ENCODE measurements at places on chromosomes 13 and 19.

- DNase-seq = no peak
Measured at GRCh38 chr13:113849546-113849945, 14.3 kb downstream of the GAS6 start.

GRCh38 chr19:46704379-46705076 lies 12.4 kb downstream of the PRKD2 start:
- no peak for DNase-seq

GRCh38 chr19:40907968-40908735 lies 26.1 kb upstream of the CYP2A7 start:
- no peak for DNase-seq

- DNase-seq = no peak
Measured at GRCh38 chr13:98853771-98854221, 101.3 kb upstream of the SLC15A1 start.

- no peak for DNase-seq
Measured at GRCh38 chr19:3407556-3408516, 41.5 kb downstream of the NFIC start.

DNA sequence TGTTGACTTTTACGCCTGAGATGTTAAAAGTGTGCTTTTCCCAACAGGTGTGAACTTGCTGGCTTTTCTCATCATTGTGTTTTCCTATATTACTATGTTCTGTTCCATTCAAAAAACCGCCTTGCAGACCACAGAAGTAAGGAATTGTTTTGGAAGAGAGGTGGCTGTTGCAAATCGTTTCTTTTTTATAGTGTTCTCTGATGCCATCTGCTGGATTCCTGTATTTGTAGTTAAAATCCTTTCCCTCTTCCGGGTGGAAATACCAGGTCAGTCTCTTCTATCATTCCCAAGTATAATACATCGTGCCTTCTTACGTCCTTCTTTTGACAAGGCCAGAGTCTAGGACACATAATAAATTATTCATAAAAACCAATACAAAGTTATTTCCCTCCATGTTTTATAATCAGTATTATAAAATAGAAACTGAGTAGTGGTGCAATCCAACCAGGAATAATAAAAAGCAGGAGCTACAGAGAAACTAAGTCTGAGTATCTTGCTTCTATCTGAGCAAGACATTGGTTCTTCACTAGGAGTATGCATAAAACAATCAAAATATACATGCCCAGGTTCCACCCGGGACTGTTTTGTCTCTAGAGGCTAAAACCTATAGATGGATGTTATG lies 57.9 kb downstream of the RXFP2 start:
- DNase-seq = no peak

DNA sequence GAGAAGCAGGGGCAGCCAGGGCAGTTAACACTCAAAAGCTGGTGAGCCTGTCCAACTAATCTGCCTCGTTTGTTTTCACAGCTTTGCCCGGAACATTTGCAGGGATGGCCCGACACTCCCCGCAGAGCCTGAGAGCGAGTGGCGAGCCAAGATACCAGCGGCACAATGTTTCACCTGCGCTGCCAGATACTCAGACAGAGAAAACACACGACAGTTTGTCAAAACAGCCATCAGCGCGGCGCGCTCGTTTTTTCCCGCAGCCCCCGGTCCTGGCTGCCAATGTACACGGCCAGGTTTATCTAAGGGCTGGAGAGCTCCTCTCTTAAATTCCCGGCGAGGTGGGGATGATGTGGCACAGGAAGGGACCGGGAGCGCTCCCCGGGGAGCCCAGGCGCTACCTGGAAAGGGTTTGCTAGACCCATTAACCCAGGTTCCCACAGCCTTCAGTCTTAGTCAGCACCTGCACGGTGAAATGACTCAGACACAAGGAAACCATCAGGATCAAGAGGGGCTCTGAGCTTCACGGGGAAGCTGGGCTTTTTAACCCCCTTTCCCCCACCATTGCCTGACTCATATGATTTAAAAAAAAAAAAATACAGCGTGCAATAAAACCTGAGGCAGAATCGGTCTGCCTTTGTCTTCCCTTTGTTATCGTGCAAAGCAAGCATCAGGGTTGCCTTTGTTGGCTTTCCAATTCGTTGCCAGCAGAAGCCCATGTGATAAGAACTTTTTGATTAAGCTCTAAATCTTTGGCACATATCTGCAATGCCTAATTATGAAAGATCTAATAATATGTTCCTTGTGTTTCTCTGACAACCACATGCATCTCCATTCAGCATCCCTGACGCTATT lies 186.2 kb downstream of the EFNB2 start:
- DNase-seq = no peak

GRCh38 chr19:44689290-44690130 lies 9.4 kb upstream of the CEACAM16 start:
- no peak for DNase-seq

DNA sequence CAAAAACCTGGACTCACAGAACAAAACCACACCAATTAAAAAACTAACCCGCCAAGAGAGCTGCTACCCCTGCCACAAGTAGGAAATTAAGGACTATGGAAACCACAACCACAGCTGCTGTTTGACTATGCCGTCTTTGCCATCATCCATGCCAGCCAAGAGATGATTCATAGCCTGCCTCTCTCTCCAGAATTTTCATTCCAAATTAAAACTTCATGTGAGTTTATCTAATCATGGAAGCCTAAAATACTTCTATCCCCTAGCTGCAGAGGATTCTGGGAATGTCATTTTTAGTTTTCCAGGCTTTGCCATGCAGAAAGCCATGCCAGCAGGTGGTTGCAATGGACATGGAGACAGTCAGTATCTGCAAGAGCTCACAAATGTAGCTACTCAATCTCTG lies 27.6 kb upstream of the GTF2F2 start:
- DNase-seq = no peak

DNA sequence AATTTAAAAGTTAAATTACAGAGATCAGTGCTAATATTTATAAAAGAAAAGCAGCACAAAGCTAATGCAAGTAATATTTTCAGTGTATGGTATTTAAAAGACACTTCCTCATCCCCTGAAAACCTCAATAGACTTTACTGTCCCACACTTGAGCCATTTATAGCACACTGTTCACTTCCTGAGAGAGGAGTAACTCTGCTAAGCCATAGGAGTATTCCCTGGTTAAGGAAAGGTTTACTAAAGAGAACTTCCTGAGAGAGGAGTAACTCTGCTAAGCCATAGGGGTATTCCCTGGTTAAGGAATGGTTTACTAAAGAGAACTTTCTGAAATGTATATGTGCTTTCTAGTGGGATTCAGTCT lies 159.4 kb downstream of the NHLRC3 start:
- no peak for DNase-seq

- no peak for DNase-seq
Measured at GRCh38 chr13:64488731-64489130, 2741.4 kb downstream of the PCDH9 start.

DNA sequence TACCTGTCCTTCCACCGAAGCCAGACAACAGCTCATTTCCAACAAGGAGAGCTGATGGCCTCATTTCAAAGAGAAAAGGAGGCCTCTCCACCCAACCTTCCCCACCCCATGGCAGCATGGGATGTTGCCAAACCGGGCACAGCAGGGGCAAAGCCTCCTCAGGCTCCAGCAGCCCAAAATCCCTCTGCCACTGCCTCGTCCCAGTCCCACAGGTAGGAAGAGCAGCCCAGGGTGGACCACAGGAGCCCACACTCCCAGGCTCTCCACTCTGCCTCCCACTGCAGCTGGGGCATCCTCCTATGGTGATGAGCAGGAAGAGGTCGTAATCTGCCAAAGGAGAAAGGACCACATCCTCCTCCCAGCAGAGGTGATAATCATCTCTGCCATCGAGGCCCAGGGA lies 50.9 kb downstream of the PEPD start:
- no peak for DNase-seq

DNA sequence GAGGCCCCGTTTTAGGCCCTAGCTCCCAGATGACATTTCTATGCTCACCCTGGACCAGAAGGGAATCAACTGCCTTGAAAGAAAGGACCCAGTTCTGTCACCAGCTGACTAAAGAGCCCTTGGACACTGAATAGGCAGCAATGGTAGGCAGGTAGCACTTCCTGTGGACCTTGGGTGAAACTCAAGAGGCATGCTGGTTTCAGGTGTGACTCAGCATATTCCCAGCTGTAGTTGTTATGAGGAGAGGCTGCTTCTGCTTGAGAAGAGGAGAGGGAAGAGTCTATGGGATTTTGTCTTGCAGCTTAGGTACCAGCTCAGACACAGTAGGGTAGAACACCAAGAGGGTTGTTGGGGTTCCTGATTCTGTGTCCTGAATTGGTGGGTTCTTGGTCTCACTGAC lies 37.9 kb upstream of the HTR2A start:
- no peak for DNase-seq

DNA sequence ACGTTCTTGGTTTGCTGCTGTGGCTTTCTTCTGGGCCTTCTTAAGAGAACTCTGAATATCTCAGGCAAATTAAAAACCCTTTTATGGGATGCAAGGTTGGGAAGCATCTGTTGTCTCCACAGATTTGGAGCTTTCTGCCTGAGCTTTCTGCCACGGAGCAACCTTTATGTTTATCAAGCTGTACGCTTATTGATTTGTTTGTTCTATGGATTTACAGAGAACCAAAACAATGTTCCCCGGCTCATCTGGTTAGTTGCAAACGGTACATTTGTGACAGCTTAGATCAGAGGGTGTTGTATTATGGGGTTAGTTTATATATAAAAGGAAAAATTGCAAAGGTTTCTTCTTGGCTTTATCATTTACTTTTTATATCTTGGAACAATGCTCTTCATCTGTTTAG lies 479.6 kb downstream of the DIAPH3 start:
- DNase-seq = no peak

DNA sequence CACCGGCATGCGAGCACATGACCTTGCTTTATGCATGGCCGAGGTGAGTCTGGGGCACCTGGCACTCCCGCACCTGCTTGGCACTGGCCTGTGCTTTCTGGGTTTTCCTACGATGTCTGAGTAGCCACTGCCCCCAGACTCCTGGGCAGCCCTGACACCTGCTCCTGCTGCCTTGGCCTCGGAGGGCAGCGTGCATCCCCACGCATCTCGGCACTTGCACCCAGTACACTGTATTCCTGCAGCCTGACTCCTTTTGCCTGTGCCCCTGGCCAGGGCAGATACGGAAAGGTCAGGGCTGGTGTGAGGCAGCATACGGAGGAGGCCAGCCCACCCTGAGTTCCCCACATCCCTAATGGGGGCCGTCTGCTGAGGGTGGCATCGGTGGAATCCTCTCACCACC lies 340.6 kb downstream of the TEX29 start:
- peak; percentile 31 for DNase-seq

DNA sequence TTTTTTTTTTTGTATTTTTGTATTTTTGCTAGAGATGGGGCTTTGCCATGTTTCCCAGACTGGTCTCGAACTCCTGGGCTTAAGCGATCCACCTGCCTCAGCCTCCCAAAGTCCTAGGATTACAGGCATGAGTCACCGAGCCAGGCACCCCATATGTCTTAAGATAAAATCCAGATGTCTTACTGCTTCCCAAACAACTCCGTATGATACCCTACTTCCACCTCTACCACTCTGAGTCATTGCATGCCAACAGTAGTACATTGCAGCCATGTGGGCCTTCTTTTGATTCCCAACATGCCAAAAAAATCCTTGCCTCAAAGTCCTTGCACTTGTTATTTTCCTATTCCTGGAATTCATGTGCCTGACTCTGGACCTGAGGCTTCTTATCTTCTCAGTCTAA lies 799.2 kb downstream of the GPC5 start:
- DNase-seq = no peak

GRCh38 chr13:62924395-62924794 lies 1508.7 kb upstream of the PCDH20 start:
- no peak for DNase-seq

GRCh38 chr13:108313382-108313781 lies 43.9 kb downstream of the TNFSF13B start:
- DNase-seq = no peak

GRCh38 chr13:36841391-36841790 lies 22.4 kb downstream of the RFXAP start:
- no peak for DNase-seq

DNA sequence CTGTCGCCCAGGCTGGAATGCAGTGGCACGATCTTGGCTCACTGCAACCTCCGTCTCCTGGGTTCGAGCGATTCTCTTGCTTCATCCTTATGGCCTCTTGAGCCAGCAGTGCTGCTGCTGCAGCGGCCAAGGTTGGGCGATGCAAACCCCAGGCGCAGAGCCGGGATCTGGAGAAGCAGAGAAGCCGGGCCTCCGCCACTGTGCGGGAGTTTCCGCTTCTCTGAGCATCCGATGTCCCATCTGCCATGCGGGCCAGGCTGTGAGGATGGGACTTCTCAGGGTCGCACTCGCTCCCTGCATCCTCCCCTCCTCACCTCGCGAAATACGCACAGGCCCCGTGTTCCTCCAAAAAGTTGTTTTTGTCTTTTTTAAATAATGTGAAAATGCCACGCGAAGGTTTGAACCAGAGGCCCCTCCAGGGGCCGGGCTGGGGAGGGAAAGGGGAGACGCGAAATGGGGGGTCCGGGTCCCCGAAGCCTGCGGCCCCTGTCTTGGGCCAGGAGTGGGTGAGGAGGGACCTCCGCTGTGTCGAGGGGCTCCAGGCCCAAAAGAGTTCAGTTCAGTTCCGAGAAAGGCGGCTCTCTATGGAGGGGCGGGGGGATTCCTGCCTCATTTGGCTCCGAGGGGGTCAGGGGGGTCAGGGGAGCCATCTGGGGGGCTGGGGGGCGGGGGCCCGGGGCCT lies 15.9 kb downstream of the CYTH2 start:
- DNase-seq = no peak

- DNase-seq = no peak
Measured at GRCh38 chr13:25988661-25989060, 63.2 kb downstream of the SHISA2 start.

DNA sequence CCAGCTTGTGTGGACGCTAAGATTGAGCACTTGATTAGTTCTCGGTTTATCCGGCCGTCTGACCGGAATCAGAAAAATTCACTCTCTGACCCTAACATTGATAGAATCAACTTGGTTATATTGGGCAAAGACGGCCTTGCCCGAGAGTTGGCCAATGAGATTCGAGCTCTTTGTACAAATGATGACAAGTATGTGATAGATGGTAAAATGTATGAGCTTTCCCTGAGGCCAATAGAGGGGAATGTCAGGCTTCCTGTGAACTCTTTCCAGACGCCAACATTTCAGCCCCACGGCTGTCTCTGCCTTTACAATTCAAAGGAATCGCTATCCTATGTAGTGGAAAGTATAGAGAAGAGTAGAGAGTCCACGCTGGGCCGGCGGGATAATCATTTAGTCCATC lies 59.6 kb downstream of the ARHGAP35 start:
- DNase-seq = no peak

DNA sequence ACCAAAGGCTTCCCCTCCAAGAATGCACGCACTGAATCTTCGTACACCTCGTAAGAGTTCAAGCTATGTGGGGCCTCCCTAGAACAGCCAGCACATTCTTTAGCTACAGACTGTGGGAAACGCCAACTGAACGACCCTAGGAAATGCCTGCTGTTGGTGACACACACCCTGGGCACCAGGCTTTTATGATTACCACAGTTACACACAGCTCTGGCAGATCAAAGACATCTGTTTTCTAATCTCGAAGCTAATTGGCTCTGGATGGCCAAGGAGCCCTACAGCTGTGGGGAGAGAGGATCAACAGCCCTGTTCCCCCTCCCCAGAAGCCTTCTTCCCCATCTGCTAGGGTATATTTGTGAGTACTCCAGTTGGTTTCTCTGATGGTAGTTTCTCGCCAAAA lies 123.0 kb downstream of the COL4A1 start:
- no peak for DNase-seq

- DNase-seq = no peak
Measured at GRCh38 chr13:62635161-62635560, 1219.5 kb upstream of the PCDH20 start.

- no peak for DNase-seq
Measured at GRCh38 chr13:33934951-33935371, 117.0 kb downstream of the RFC3 start.

GRCh38 chr13:104779311-104779993 lies 1713.2 kb upstream of the SLC10A2 start:
- no peak for DNase-seq

- DNase-seq = no peak
Measured at GRCh38 chr19:39497701-39497995, 1.1 kb upstream of the DLL3 start.

Data from vagina (tissue), 2 donors.